Iris pigment epithelial cell (primary cell): ENCODE measurements at places on chromosomes 6 and 20.

- DNase-seq = no peak
Measured at GRCh38 chr6:166596776-166597507, 10.5 kb upstream of the RAMACL start.

DNA sequence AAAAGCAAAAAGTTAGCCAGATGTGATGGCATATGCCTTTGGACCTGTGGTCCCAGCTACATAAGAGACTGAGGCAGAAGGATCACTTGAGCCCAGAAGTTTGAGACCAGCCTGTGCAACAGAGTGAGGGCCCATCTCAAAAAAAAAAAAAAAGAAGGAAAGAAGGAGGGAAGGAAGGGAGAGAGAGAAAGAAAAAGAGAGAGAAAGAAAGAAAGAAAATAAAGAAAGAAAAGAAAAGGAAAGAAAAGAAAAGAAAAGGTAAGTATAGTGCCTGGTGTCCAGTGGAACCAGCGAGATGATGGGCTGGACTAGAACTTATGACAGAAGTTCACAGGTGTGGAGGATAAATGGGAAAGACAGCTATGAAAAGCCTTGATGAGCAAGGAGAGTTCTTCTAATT lies 100.9 kb downstream of the QRSL1 start:
- DNase-seq = no peak

- DNase-seq = no peak
Measured at GRCh38 chr6:56875961-56876360, 78.9 kb upstream of the BEND6 start.

DNA sequence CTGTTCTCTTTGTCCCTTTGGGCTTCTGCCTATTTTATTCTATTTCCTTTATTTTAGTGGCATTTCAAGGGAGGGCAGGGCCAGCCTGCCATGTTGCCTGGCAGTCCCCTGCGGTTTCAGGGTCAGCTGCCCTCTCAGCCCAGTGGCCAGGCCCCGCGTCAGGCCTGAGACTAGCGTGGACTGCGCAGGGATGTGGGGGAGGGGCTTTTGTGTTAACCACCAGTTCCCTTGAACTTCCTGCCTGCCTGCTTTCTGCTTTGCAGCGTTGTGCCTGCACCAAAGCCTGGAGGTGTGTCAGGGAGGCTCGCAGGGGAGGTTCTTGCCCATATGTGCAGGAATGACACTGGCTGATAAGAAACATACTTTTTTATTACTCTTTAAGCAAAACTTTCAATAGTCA lies 157.6 kb downstream of the SLC35B3 start:
- DNase-seq = no peak

DNA sequence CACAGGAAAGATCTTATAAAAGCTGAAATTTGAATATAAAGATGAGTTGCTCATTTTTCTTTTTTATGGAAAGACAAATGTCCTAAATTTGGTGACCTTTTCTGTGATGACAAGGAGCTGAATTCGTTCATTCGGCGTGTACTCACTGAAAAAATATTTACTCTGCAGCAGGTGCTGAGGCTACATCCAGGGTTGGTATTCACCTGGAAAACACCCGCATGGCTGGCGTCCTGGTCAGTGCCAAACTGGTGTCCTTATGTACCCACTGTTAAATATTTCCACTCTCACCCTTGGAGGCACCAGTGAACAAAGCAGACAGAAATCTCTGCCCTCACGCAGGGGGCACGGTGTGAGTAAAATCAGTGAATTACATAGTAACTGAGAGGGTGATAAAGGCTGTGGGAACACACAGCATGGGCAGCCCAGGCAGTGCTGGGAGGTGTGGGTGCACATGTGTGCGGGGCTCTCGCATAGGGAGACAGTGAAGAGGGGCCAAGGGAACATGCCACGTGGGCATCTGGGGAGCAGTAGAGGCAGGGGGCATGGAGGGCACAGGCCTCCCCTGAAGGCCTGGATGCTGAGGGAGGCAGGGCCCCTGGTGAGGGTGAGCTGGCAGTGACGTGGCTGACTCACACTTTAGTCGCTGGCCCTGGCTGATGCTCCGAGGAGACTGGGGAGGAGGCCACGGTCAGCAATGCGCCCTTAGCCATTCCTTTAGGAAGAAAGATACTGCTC lies 89.7 kb downstream of the INSM1 start:
- DNase-seq = peak; percentile 30

GRCh38 chr20:37344506-37345338 lies 1.2 kb upstream of the SRC start:
- no peak for DNase-seq

- no peak for DNase-seq
Measured at GRCh38 chr6:125554456-125554855, 195.0 kb upstream of the HEY2 start.
